Cardiac muscle cell (in vitro differentiated cells and primary cell): ENCODE measurements at places on chromosomes 3 and 15. TPM values are rescaled to one million over a fixed set of nuclear protein-coding genes. Genes with fewer than 3 reads are reported as not detected.
A peak's percentile ranks its signal among the peaks of the same experiment; 100 is the strongest.

TAGLN3 gene
- 1.1 and 1.6 TPM in 2 replicates for polyA plus RNA-seq

TTLL13 gene
- 0.39 TPM in 1 of 2 replicates, not detected in the other for polyA plus RNA-seq

GRCh38 chr15:90598679-90599078 lies 69.0 kb downstream of the CRTC3 start:
- H3K27ac ChIP-seq: no peak overlapping the region
- no peak for DNase-seq
- H3K36me3 ChIP-seq: no peaks in the 10 kb centered on the region
- no peaks in the 10 kb centered on the region for H3K27me3 ChIP-seq
- H3K4me1 ChIP-seq: no peaks in the 10 kb centered on the region

DNA sequence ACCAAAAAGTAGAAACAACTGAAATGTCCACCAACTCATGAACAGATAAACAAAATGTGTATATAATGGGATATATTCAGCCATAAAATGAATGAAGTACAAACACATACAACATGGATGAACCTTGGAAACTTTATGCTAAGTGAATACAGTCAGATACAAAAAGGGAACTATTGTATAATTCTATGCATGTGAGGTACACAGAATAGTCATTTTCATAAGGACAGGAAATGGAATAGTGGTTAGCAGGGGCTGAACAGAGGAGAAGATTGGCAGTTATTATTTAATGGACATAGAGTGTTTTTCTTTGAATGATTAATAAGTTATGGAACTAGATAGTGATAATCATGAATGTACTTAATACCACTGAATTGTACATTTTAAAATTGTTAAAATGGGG lies 20.0 kb upstream of the TRANK1 start:
- H3K36me3 ChIP-seq: no peaks in the 10 kb centered on the region
- no peaks in the 10 kb centered on the region for H3K27me3 ChIP-seq
- no peak for DNase-seq
- H3K4me3 ChIP-seq: no peak overlapping the region

DNA sequence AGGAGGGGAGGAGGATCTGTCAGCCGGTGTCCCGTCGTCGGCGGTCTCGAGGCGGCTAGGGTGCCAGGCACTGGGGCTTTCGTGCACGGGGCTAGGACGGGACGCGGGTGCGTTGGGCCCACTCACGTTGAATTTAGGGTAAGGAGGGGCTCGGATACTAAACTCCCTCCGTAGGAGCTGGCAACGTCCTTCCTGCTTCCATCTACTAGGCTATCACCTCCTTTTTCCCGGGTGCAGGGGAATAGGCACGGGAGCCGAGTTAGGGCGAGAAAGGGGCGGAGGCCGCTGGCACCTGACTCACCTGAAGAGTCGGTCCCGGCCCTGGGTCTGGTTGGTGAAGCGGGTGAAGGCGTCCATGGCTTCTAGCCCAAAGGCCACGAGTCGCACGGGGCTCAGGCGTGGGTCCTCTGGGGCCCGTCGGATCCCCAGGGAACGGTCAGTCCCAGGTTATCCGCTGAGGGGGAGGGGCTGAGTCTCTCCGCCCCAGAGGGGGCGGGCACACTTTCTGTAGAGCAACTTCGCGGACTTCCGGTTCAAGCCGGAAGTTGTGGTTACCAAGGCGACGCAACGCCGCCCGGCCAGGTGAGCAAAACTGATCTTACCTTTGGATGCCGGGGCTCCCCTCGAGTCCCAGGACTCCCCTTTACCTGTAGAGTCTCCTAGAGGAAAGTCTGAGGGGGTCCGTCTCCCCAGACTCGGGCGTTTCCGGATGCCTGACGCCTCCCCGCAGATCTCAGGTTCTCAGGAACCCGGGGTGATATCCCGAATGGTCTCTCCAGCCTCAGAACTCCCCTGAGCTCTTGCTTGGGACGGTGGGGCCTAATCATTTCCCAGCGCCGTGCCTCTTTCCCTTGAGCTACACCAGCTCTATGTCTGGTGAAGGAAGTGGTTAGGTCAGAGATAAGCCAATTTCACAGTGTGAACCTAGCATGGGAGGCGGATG lies at the start of the genes PEX11A and WDR93:
Gene PEX11A (minus strand): TSS at position 479 of the 943 bp plus-strand sequence. CDS start 122 bp downstream, at position 357.
Gene WDR93 (plus strand): TSS at position 536 of the 943 bp plus-strand sequence. CDS start 10,936 bp downstream, outside the sequence.
- no peaks in the 10 kb centered on the region for H3K36me3 ChIP-seq
- H3K4me1 ChIP-seq: no peaks in the 10 kb centered on the region
- peak; percentile 79 for DNase-seq
- peaks cover 25% of the 10 kb centered on the region for H3K27me3 ChIP-seq
- H3K4me3 ChIP-seq: peak within 1 kb of the TSS; percentile 63

DNA sequence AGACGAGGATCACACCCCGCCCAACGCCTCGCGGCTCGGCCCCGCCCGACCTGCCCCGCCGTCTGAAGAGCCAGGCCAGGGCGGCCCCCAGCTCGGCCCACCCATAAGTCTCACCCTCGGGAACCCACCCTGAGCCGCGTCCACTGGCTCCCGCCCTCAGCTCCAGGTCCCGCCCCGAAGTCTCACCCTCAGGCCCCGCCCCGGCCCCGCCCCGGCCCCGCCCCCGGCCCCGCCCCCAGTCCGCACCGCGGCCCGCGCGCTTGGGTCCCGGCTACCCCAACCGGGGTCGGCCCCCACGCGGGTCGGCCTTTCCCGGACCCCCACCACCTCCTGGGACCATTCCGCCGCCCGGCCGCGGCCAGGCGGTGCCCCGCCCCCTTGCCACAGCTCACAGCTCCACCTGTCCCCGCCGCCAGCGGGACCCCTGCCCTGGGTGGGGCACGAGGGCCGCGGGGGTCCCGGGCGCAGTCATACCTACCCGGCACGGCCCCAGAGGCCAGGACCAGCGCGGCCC lies 489 bp downstream of the CSPG5 start:
- peak overlapping the region; percentile 73 for H3K4me3 ChIP-seq
- peaks cover 6% of the 10 kb centered on the region for H3K4me1 ChIP-seq
- no peaks in the 10 kb centered on the region for H3K36me3 ChIP-seq
- H3K27me3 ChIP-seq: peaks cover 33% of the 10 kb centered on the region

DNA sequence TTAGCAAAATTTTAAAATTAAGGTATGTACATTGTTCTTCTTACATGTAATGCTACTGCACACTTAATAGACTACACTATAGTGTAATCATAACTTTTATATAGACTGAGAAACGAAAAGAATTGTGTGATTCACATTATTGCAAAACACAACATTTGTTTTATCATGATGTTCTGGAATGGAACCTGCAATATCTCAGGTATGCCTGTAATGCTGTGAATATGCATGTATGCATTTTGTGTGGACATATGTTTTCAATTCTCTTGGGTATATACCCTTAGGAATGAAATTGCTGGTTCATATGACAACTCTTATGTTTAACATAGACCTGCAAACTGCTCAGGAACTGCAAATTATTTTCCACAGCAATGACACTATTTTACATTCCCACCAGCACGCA lies 38.6 kb upstream of the TJP1 start:
- peak overlapping the region; percentile 22 for H3K27ac ChIP-seq
- H3K4me1 ChIP-seq: peaks cover 23% of the 10 kb centered on the region
- DNase-seq: no peak

DNA sequence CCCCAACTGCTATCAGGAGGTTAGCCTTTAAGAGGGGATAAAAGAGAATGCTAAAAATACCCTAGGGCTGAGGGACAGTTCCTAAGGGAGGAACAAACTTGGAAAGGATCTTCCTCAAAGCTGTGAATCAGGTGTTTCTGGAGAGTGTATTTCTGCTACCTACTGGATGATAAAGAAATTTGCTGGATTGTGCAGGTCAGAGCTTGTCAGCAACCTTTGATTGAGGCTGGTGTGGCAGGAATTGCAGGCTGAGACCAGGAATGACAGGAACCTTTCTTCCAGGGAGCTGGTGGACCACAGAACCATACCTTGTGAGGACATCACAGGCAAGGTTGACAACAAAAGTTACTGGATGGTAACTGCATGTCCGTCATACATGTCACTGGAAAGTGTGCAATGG lies 14.6 kb upstream of the OR5K4 start:
- no peaks in the 10 kb centered on the region for H3K27me3 ChIP-seq
- H3K36me3 ChIP-seq: no peaks in the 10 kb centered on the region
- H3K4me3 ChIP-seq: no peak overlapping the region
- H3K4me1 ChIP-seq: no peaks in the 10 kb centered on the region
